NCI-H2171 treated with DMSO at 0.1 percent for 48 hours (cell line): ENCODE measurements at places on chromosomes 5 and 9.

DNA sequence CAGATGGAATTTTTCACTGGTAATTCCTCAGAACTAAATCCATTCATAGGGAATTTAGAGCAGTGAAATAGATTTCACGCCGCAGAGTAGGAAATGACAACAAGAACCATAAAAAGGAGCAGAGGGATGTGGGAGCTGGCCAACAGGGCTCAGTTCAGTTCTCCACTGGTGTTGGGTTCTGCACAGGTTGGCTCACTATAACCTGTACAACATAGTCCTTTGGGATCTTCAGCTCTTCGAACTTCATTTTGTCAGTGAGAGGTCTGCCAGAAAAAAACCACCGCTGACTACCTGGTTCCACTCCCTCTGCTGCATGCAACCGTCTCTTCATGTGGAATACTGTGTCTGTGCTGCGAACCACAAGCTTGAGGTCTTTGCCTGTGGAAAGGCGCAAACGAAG is 17.7 kb downstream of the EFCAB9 start:
- DNase-seq = no peak

DNA sequence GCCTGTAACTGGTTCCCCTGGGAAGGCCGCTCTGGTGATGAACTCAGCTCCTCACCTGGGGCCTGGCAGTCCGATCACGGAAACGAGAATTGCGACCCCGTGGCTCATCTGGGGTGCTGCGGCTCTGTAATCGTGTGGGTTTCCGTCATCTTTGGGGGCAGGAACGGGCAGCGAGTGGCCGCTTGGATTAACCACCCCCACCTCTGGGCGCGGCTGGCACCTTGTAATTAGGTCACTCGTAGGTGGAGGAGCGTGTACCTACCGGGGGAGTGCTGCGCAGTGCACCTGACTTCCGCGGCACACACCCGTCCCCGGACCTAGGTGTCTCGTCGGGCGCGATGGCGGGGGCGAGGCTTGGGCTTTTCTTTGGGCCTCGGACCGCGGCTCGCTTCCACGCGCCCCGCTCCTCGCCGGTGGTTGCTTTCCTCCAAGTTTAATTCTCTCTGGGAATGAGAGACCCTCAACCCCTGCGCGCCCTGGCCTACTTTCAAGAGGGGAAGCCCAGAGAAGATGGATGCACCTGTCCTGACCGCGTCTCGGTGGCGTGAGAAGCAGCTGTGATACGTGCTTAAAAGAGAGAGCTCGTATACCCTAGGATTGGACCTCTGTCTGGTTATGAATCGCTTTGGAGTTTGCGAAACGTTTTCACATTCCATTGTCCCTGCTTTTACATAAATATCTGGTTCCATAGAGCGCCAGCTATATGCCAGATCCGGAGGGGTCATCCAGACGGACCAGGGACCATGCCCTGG is 744 bp upstream of the PPP2CA start:
- DNase-seq = no peak

DNA sequence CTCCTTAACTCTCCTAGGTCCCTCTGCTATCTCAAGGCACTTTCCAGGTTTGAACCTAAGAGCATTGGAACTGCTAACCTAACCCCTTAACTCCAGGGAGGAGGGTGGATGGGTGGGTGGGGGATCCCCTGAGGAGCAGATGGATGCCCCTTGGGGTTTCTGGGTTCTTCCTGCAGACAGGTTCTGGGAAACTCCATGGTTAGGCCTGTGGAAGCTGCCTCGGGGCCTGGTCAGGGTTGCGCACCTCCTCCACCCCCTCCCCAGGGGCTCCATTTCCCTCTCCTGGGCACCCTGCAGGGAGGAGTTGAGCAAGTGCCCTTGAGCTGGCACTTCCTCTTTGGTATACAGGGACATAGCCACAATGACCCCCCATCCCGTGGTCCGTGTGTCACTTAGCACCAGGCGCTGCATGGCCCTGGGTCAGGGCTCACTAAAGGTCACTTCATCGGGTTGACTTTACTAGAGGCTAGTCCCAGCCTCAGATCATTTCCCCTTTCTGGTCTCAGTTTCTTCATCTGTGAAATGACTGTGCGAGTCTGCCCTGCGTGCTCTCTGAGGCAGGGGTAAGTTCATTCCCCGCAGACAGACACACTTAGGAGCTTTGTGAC is 16.0 kb downstream of the CXXC5 start:
- DNase-seq = no peak

DNA sequence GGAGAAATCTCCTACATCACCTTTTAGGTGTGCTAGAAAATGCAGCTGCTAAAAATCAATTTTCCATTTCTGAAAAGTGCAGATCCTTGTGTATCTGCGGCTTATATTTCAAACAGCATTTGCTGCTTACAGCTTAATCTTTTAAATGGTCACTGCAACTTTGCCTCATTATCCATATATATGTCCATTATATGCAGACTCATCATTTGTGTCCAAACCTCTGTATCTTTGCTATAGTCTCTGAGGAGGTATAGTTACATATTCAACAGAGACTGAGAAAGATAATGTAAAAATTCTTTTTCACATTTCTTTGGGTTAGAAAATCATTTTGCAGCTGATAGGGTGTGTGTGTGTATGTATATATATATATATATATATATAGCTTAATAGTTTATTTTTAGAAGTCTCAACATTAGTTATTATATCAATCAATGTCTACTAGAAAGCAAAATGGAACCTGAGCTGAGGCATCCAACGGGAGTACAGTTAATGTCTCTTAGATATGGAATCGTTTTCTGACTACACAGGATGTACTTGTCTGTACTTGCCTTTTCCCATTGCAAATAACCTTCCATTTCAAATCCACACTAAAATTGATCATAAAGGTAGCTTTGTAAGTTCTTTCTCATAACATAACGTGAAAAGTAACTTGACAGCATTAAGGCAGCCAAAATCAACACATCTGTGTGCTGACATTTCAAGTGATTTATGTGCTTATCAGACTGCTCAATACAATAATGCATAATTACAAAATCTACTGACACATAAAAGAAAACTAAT is 267.0 kb upstream of the HAPLN1 start:
- no peak for DNase-seq

- DNase-seq = no peak
Measured at GRCh38 chr5:170150713-170151096, 45.0 kb downstream of the FOXI1 start.

- DNase-seq = no peak
Measured at GRCh38 chr9:137191245-137191644, 2.8 kb downstream of the SSNA1 start.

DNA sequence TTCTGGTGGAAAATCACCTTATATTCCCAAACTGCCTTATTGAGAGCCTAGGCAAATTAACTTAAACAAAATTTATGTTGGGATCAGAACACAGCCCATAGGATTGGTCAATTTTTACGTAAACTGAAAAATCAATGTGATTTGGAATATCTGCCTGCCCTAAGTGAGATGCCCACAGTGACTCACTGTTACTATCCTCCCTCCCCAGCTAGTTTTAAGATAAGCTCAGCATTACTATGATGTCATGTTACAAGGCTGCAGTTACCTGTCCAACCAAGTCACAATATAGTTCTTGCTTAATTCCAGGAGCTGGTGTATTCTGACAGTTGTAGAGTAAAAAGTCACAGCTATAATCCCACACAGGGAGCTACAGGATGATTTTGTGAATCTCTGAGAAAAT is 23.1 kb downstream of the SKP1 start:
- DNase-seq = no peak

DNA sequence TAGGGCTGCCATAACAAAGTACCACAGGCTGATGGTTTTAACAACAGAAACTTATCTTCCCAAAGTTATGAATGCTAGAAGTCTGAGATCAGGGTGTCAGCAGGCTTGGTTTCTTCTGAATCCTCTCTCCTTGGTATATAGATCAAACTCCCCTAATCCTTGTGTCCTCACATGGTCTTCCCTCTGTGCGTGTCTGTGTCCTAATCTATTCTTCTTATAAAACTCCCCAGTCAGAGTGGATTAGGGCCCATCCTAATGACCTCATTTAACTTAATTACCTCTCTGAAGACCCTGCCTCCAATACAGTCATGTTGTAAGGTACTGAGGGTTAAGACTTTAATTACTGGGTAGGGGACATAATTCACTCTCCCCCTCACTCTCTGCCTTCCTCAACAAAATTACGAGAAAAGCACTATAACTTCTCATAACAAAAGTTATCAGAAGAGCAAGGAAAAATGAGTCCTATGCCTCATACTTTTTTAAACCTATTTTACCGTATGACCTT is 68.6 kb downstream of the DPYSL3 start:
- no peak for DNase-seq

DNA sequence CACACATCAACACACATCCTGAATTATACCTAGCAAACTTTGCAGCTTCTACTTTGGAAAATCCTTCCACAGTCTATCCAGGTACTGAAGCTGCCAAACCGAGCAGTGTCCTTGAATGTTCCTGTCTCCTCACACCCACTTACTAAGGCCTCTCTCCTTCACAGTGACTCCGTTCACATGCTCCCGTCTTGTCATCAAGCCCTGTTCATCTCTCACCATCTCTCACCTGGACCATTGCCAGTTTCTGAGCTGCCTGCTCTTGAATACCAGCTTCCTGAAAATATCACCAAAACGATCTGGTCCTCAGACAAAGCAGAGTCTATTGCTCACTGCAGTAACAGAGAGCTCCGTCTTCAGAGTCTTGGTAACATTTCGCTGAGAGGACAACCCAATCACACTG is 57.4 kb downstream of the GCNT1 start:
- no peak for DNase-seq

DNA sequence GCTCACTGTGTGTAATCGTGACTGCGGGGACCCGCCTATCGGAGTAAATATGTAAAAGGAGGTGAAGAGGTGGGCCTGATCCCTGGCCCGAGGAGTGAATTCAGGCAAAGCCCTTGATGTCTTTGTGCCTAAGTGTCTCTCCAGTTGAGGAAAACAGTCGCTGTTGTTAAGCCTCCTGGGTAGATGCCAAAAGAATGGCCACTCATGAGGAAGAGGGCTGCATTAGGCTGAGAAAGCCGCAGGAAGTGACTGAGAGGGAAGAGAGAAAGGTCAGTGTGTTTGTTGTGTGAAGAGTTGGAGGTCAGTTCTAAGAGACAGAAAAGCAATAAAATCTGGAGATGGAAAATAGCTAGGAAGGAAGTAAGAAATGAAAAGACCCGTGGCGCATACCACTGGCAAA is 35.8 kb upstream of the PIP5K1B start:
- no peak for DNase-seq

- DNase-seq = no peak
Measured at GRCh38 chr9:133137451-133138231, 16.6 kb upstream of the RALGDS start.

GRCh38 chr5:141603923-141604717 is 14.7 kb downstream of the DIAPH1 start:
- no peak for DNase-seq

DNA sequence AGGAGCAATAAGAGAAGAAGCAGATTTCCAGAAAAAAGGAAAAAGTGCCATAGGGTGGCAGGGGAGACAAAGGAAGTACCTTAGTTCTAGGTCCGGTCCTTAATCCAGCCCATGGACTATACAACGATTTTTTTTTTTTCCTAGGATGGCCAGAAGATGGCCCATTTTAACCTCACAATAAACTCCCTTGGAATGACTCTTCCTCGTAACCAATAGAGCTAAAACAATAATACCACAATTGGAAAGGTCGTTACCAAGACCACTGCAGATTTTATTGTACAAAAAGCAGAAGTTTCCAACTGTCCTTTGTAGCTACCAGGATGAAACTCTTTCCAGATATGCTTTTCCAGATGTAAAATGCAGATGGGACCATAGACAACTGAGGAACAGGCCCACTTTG is 34.4 kb upstream of the SSBP2 start:
- no peak for DNase-seq

- no peak for DNase-seq
Measured at GRCh38 chr5:32837211-32837610, 126.1 kb downstream of the NPR3 start.

- peak; percentile 10 for DNase-seq
Measured at GRCh38 chr5:56012281-56012963, 17.7 kb upstream of the IL6ST start.

- DNase-seq = no peak
Measured at GRCh38 chr9:112867275-112867991, 23.2 kb downstream of the SLC46A2 start.

GRCh38 chr5:108869066-108869465 is 121.4 kb downstream of the FER start:
- DNase-seq = no peak

GRCh38 chr9:114202849-114203248 is 47.5 kb downstream of the COL27A1 start:
- no peak for DNase-seq

DNA sequence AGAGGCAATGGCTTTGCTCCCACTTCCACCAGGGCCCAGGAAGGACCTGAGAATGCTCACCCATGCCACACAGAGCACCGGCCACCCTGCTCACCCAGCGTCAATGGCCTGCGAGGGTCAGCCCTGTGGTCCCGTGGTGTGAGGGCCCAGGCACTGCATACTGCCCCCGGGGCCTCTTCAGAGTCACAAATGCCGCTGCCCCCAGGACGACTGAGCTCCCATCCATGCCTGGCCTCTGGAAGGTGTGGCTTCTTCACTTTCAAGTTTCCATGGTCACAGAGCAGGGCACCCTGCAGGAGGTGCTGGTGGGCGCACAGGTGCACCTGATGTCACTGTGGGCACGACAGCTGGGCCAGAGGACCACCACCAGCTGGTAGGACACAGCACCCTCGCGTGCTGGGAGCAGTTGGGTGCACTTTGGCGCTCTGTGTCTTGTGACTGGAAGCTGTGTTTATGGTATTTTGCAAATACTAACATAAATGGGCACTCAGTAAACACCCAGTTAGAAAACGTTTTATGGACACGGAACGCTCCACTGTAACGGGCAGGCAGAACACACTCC is 12.5 kb upstream of the ZDHHC11 start:
- peak; percentile 78 for DNase-seq

DNA sequence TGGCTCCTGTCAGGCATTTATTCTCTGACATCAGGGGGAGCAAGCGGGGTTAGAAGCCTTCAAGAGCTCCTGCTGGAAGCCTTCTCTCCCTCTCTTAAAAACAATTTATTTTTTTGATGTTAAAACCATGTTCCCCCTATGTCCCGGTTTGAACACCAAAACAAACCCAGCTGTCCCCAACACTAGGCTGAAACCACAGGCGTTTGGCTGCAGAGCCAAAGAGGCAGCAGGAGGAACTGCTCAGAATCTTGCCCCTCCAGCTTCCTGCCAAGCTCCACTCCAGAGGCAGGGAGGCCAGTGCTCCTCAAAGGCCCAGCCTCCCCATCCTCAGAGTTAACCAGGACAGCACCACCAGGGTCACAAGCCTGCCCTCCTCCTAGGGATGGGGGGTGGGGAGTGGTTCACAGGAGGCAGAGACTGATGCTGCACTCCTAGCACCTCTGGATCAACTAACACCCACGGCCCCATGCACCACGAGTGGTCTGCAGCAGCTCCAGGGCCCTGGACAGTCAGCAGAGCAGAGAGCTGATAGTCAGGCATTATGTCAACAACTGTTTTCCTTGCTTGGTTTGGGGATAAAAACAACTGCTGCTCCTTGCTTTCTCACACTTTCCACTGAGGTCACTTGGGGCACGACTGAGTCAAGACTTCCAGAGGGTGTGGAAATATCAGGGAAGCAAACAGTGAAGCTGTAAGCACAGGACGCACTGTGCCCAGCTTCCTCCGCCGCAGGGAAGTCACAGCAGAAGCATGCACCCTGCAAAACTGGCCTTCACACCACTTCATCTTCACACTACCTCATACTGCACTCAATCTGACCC is 96.5 kb upstream of the ADRA1B start:
- DNase-seq = no peak
